ENCODE measurements at places on chromosomes 12 and 14. TPM values are rescaled to one million over a fixed set of nuclear protein-coding genes. Genes with fewer than 3 reads are reported as not detected.

GRCh38 chr12:54661048-54661447, 12.9 kb upstream of the DCD start:
- no peak for DNase-seq

DNA sequence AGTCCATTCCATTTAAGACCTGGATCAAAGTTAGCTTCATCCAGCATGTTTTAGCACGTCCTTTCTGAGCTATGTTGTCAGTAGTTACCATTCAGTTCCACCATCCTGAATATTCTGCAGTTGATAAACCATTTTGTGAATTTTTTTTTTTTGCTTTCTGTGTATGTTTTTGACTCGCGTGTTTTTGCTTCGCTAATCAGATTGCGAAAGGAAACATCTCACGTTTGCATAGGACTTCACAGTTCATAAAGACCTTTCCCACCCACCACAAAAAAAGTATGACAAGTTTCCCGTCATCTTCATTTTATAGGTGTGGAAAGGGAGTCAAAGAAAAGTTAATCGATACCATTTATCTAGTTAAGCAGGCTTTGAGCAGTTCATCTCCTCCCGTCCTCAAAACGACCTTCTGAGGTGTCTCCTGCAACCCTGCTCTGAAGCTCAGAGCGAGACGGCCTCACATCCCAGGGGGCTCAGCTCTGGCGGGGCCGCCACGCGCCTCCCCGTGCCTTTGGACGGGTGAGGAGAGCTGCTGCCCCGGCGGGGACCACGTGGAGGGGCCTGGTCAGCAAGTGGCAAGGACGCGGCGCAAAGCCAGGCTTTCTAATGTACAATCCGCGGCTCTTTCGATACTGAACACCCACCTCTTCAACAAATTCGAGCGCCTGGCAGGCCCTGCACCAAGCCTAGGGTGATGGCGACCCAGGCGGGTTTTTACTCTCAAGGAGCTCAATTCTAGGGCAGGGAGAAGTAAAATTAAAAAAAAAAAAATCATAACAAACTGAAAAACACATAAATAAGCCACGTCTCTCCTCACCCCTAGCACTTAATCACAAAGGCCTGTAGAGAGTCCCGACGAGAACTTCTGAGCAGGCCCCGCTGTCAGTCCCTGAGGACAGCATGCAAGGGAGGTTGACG, 988 bp upstream of the TMEM263 start:
- DNase-seq: peak; percentile 74

DNA sequence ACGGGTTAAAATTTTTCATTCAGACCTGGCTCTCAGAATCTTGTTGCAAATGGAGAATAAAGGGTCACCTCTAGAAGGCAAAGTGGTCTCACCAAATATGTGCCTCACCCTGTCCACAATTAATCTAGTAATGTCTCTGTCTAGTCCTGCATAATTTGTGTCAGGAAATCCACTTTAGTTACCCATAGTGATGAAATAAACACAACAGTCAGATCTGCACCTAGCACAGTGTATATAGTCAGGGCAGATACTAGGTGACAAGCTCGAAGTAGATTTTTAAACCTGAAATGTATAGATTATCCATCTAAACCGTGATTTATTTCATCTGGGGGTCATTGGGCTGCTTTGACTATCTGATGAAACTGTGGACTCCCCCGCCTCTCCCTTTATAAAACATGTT, 15.9 kb upstream of the FLVCR2 start:
- DNase-seq: no peak

DNA sequence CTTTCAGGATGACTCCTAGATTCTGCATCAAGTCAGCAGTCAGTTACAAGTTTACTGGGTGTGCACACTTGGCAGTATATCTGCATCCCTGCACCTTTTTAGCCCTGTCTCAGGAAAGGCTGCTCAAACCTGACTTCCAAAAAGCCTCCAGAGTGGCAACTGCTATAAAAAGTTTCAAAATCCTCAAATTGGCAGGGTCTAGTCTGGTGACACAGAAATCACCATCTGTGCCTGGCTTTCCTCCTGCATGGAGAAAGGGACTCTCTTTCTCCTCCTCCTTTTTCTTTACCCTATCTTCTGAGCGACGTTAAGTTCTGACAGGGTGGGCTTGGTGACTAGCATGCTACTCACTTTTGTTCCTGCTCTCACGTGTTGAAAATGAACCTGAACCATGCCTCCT, 679.5 kb downstream of the C12orf50 start:
- no peak for DNase-seq

DNA sequence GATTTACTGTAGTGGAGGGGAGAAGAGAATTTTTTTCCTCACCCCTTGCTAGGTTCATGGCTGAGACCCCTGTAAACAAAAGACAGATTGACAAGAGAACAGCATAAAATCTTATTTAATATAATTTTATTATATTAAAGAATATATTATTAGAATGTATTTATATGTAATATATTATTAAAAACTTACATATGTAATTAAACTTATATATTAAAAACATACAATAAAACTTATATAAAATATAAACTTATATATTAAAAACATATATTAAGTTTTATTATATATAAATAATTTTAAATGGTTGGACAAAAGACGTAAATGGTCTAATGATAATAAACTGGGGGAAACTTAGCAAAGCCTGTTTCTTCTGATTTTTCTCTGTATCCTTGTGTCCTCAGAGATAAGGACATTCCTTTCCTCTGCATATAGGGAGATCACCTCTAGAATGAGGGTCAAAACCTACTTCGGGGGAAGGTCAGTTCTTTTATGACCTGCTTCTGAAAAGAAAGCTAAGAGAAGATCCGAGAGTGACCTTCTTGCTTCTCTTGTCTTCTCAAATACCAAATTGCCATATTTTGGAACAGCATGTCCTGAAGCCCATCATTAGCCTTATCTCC, 8.9 kb upstream of the PPM1H start:
- DNase-seq: no peak

DNA sequence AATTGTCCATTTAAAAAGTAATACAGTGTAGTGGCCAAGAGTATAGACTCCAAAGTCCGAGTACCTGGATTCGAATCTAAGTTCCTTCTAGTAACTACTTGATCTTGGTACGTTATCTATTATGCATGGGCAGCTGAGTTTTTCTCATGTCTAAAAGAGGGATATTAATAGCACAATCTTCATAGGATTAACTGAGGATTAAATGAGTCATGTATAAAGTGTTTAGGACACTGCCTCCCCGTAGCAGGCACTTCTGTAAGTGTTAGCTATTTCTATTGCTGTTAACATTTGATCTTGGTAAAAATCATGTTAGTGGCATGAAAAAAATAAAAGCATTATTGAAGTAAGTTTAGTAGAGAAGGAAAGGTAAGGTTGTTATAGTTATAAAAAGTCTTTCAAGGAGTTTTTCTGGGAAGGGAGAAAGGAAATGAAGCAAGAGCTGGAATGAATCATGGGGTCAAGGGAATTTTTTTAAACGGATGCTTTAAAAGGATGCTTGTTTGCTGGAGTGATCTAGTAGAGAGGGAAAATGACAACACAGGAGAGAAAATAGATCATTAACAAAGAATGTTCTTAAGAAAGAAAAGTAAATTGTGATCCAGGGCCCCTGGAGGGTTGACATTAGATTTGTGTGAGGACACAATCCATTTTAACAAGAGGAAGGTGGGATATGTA, 502.2 kb upstream of the USP15 start:
- peak; percentile 68 for DNase-seq

DNA sequence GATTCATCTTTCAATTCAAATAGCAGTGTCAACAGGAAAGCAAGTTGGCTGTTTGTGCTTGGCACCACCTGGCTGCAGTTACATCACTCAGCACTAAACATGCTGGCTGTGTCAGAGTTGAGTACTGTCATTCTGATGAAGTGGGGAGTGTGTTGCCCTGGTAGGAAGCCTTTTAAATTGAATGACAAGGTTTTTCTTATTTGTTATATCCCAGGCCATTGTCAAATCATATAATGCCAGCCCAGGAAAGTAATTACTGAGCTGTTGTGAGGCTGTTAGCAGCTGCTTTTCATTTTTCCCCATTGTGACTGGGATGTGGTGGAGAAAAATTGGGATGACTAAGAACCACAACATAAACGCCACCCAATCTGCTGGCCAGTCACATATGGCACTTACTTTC, 106.5 kb upstream of the PRKD1 start:
- peak; percentile 42 for DNase-seq

GRCh38 chr14:85572011-85572410, 42.1 kb downstream of the FLRT2 start:
- DNase-seq: no peak

GRCh38 chr12:88390811-88391210, 189.5 kb downstream of the KITLG start:
- no peak for DNase-seq

GRCh38 chr12:6872073-6873048, 742 bp downstream of the SPSB2 start:
- peak; percentile 89 for DNase-seq

GRCh38 chr14:66032800-66033199, 453.4 kb upstream of the CCDC196 start:
- DNase-seq: no peak

- DNase-seq: no peak
Observed at GRCh38 chr12:3727877-3728632, 24.9 kb downstream of the CRACR2A start.

DNA sequence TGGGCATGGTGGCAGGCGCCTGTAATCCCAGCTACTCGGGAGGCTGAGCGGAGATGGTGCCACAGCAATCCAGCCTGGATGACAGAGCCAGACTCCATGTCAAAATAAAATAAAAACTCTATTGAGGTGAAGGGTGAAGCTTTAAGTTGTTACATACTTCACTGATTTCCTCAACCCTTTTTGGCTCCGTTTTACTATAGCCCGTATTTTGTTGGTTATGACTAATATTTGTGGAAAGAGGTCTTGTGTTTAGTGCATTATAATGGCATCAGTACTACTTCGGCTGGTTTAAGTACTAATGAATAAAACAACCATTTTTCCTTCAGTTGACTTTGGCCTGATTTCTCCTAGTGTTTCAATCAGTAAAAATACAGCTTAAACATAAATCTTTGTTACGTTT, 27.0 kb upstream of the SLC2A14 start:
- DNase-seq: peak; percentile 71

DNA sequence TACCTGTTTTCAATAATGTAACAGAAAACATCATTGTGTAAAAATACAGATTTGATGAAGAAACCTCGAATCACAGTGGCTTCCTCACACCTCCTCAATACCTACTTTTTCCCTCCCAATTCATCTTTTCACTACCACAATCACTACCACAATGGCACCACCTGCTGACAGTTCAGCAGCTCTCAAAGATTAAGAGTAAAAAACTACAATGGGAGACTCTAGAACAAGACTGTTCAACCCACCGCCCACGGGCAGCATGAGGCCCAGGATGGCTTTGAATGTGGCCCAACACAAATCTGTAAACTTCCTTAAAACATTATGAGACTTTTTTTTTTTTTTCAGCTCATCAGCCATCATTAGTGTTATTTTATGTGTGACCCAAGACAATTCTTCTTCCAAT, 15.2 kb downstream of the MED6 start:
- DNase-seq: peak; percentile 10

GRCh38 chr14:103019236-103019635, 38.1 kb downstream of the CDC42BPB start:
- DNase-seq: no peak

- no peak for DNase-seq
Observed at GRCh38 chr12:11730299-11731041, 81.0 kb downstream of the ETV6 start.

- DNase-seq: peak; percentile 69
Observed at GRCh38 chr12:11978726-11979384, 91.9 kb upstream of the BCL2L14 start.

DNA sequence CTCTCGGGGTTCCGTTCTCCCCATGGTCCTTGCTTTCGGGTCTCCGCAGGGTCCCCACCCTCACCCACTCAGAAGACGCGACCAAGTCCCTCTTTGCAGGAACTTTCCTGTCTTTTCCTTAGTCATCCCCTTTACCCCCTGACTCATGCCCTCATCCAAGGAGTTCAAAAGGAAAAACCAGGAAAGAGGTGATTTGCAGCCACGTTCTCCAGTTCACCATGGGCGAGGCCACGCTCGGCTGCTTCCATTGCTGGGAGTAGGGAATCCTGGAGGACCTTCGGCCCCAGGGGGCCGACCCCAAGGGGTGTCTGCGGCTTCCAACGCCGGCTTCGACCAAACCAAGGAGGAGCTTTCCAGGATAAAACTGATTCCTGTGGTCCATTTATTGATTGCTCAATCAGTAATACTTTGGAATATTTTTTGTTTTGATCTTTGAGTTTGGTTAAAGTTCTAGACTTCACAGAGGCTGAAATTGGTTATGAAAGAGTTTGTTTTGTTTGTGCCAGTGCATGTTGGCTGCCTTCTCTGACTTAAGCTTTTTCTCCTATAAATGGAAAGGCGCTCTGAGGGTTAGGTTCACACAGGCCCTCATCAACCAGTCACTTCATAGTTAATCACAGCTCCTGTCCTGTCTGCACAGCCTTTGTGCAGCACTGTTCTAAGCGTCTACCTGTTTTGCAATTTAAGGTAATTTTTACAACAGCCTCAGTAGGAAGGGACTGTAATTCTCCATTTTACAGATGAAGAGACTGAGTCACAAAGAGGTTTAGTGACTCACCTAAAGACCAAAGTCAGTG, 827 bp downstream of the ALDH2 start:
- peak; percentile 57 for DNase-seq

DNA sequence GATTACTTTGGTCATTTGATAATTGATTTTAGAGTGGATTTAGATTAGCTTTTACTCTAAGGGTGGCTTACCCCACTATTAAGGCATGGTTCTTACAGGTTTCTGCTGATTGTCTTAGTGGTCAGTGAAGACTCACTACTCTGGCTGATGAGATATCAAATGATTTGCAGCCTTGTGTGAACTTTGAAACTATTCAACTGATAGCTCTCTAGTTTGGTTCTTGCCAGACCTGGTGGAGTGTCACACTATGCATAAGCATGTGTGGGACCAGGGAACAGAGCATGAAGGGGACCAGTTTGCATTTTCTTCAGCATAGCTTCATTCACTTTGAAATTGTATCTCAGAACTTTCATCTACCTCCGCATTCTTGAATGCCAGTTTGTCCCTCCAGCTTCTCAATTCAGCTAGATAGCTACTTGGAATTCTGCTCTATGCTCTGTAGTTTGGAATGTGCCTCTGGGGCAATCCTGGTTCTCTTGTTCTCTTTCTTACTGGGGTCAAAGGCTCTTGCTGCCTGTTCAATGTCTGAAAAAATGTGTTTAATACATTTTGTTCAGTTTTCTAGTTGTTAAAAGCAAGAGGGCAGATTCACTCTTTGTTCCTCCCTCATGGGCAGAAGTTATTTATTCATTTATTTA, 12.7 kb downstream of the SCYL2 start:
- DNase-seq: peak; percentile 11

- DNase-seq: no peak
Observed at GRCh38 chr14:70148911-70149595, 39.7 kb downstream of the SLC8A3 start.

RND1 gene
- not detected for total RNA-seq

KLRD1 gene
- total RNA-seq: 0.11 TPM

SAMD15 gene
- total RNA-seq: 2.8 TPM

ZFC3H1 gene
- total RNA-seq: 15.1 TPM

KRT78 gene
- not detected for total RNA-seq

GUCY2C gene
- total RNA-seq: not detected

RNASE7 gene
- not detected for total RNA-seq

MIA2 gene
- 12.3 TPM for total RNA-seq

MUCL1 gene
- not detected for total RNA-seq

BHLHE41 gene
- total RNA-seq: 1.6 TPM

ADAM20 gene
- under 0.01 TPM for total RNA-seq

TAC3 gene
- total RNA-seq: not detected
